ENCODE measurements at places on chromosomes 4 and X.

DNA sequence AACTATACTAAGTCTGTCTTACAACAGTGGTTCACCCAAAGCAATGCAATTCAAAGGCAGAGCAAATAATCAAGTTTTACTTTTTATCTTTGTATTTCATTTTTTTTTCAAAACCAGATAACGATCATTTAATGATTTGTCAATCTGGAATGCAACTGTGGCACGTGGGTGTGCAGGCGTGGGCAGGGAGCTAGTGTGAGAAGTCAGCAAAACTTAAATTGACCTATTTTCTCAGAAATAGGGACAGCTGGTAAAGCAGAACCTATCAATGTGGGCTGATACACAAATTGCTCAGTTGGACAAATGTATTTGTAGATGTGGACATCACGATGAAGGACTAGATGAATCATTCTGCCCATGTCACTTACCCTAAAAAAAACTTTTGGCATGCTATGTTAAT lies 105.6 kb downstream of the CBLL2 start:
- DNase-seq, result no peak

DNA sequence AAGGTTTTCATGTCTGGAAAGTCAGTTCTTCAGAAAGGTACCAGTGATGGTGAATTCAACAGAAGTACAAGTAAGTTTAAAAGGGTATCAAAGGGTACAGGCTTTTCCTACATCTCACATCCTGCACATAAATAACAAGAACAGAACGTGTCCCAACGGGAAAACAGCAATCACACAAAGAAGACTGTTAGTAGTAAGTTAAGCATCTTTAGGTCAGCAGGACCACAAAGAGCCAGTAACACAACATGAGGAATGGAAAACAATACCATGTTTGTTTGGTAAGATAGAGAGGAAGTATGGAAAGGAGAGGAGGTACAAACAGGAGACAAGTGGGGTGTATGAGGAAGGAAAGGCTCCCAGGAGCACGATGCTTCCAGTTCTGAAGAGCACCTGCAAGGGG lies 43.2 kb downstream of the SAT1 start:
- no peak for DNase-seq

DNA sequence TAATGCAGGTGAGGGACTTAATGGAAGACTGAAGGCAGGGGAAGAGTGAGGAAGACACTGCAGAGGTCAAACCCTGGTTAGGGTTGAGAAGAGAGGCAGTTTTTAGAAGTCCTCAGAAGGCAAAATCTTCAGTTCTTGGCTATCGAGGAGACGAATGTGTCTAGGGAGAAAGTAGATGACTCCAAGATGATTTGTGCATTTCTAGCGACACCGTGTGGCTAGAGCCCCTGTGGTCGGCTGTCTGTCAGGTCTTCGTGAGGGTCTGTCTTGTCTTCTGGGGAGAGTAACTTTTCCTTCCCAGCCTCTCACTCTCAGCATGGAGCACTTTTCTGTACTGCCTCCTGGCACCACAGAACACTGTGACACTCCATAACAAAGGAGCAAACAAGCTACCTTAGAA lies 458.1 kb downstream of the STIM2 start:
- no peak for DNase-seq

- no peak for DNase-seq
Observed at GRCh38 chr4:124183926-124184325, 528.6 kb downstream of the ANKRD50 start.

All from stimulated activated CD8-positive, alpha-beta memory T cell treated with anti-CD3 and anti-CD28 coated beads, Interleukin-15, amount 100 ng/mL, for 24 hours (primary cell).